ENCODE measurements at places on chromosomes 11 and 22.
A peak's percentile ranks its signal among the peaks of the same experiment; 100 is the strongest.

GRCh38 chr11:16923987-16924386 lies 90.2 kb downstream of the PLEKHA7 start:
- no peak for DNase-seq

DNA sequence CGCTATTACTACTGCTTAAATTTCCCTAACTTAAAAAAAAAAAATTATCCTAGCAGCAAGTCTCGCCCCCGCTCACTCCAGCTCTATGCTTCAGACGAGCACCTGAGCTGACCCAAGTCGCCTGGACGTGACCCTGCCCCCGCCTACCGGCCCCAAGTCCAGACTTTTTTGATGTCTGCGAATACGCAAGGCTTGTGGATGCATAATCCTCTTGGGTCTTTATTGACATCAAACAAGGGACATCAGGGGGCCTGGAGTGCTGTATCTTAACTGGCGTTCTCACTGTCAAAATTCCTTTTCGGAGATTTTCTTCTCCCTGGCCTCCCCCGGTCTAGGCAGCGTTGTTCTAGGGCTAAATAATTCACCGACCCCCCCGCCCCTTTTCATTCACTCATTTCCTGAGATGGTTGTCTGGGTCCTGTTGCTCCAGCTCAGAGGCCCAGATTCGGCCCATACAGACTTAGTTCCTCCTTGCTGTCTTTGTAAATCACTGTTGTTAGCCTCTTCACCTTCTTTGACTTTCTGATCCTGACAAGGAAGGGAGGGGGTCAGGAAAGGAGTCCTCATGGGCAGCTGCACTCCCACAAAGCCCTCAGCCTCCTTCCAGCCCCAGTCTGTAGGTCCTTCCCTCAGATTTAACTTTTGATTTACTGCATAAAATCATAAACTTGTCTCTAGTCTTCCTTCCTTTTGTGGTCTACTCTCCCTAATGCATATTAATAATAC lies 601 bp upstream of the LRP4 start:
- peak; percentile 63 for DNase-seq

GRCh38 chr11:77089004-77089545 lies 13.6 kb upstream of the OMP start:
- no peak for DNase-seq

DNA sequence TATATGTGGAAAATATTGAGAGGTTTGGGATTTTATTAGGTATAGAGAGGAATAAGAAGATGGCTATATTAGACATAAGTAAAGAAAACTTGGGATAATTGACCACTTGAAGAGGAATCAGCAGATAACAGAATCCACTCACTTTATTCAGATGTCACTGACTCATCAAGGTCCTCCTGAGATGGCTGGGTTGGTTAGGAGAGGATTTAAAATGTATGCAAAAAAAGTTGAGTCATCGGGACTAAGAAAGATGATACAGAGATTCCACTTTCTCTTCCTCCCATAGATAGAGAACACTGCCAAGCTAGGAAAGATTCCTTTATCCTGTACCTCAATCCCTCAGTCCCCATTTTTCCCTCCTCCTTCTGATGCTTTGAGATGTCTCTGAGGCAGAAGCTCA lies at the start of gene OR6A2:
Gene OR6A2 (minus strand): TSS at position 288 of the 400 bp plus-strand sequence. CDS start 3,981 bp downstream, outside the sequence.
- no peak for DNase-seq

DNA sequence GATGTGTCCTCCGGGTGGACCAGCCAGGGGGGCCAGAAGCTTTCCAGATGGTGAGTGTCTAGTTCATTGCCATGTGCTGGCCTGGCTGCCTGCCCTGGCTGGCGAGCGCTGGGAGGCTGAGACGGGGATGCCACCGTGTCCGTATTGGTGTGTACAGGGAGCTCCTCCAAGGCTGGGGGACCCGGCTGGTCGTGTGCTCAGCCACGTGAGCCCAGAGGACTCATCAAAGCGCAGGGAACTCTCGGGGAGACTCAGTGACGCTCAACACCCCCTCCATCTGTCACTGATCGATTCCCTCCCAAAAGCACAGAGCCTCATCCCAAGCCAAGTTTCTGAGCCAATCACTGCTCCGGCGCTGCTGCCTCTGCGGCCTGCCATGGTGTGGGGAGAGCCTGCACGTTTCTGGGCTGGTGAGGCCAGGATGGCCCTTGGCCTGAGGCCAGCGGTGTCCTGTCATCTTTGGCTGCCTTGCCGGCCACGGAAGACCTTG lies 423.7 kb downstream of the SHANK2 start:
- no peak for DNase-seq

DNA sequence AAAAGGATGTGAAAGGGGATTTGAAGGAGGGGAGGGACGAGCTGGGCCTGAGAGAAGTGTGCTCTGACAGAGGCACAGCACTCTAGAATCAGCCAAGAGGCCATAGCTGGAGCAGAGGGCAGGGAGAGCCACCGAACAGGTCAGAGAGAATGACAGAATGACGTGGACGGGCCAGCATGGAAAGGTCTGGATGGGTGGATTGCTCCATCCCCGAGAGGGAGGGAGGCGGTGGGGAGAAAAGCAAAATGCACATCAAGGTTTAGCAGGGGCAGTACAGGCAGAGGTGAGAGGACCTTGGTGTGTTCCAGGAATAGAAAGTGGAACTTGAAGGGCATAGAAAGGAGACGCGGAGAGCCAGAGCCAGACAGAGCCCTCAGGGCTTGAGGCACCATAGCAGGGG lies 6.9 kb downstream of the PMM1 start:
- DNase-seq = no peak

DNA sequence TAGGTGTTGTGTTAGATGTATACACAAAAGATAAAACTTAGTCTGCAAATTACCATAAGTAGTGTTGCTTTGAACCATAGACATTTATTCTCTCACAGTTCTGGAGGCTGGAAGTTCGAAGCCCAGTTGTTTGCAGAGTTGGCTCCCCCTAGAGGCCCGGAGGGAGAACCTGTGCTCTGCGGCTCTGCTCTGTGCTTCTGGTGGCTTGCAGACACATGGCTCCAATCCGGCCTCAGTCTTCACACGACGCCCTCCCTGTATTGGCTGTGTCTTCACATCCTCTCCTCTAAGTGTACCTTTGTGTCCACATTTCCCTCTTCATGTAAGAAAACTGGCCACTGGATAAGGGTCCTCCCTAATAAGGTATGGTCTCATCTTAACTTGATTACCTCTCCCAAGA lies 128.4 kb downstream of the OPCML start:
- peak; percentile 75 for DNase-seq
